GM23338 (cell line): ENCODE measurements at places on chromosomes 5 and 9.
A peak's percentile ranks its signal among the peaks of the same experiment; 100 is the strongest.

GRCh38 chr5:18270635-18271338, 636.5 kb downstream of the TAF11L14 start:
- no peak for DNase-seq

- DNase-seq, result no peak
These were observed 115.2 kb downstream of the TMC1 start for GRCh38 chr9:72636621-72637020.

DNA sequence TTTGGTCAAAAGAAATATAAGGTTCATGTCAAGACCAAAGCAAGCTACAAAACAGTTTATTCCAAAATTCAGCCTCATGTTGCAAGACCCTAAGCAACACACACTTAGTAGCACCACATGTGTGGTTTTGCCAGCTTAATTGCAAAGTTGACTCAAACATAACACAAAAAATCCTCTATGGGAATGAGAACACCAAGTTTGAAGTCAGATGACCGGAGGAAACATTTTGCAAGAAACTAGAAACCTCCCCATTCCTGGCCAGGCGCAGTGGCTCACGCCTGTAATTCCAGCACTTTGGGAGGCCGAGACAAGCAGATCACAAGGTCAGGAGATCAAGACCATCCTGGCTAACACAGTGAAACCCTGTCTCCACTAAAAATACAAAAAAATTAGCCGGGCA, 261.8 kb downstream of the EBF1 start:
- no peak for DNase-seq

DNA sequence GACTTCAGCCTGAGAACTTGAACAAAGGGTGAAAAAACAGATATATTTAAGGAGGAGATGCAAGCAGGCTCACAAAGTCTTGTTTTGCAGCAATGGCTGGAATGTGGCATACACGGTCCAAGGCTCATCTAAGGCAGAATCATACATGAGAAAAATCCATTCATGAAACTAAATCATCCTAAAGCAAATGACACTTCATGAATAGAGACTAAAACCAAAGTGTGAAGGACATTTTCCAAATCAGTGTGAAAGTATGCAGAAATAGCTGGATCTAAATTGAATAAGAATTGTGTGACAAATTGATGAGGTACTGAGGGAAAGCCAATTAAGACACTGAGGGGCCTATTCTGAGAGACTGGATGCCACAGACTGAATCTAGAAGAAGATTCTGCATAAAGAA, 27.3 kb downstream of the ZNF366 start:
- DNase-seq, result no peak

DNA sequence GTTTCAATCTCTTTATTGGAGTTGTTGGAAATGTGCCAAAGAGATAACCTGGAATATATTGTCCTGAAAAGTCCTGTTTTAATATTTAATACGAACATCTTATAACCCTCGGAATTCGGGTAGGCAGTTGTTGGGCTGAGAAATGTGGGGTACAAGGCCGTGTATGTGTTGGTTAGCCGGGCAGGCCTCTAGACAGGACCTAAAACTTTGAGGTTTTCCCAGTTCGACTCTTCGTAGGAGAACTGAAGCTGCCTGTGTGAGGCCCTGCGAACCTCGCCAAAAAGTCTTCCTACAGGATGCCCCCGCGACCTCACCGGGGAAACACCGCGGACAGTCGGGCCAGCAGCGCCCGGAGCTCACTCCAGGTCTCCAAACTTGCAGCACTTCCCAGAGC, 583 bp upstream of the TJP2 start:
- DNase-seq, result peak; percentile 86

- DNase-seq, result no peak
These were observed 340.4 kb downstream of the TENT4A start for GRCh38 chr5:7053528-7054209.

GRCh38 chr5:81422671-81423070, 28.7 kb upstream of the ACOT12 start:
- DNase-seq, result no peak

DNA sequence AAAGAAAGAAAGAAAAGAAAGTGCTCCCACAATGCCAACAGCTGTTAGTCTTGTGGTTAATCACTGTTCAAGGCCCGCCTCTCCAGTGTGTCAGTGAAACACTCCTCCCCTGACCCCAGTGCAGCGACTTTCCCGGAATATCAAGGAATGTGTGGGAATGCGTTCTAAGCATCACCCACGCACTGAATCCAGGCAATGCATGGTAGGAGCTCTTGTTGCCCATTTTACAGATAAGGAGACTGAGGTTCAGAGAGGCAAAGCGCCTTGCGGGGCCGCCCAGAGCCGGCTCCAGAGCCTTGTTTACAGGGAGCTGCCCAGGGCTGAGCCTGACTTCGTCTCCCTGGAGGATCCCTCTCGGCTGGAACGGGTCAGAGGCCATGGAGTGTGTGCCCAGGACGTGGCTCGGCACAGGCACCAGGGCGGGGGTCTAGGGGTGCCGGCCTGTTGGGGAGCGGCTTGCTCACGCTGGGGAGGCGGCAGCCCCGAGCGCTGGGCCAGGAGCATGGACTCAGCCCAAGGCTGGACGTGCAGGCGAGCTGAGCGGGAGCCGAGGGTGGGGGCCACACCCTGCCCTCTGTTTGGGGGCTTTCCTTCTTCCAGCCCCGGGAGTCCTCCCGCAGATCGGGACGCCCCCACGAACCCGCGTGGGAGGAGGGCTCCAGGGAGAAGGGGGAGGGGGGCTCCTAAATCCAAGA, 823 bp downstream of the ST6GALNAC6 start:
- DNase-seq, result peak; percentile 56

DNA sequence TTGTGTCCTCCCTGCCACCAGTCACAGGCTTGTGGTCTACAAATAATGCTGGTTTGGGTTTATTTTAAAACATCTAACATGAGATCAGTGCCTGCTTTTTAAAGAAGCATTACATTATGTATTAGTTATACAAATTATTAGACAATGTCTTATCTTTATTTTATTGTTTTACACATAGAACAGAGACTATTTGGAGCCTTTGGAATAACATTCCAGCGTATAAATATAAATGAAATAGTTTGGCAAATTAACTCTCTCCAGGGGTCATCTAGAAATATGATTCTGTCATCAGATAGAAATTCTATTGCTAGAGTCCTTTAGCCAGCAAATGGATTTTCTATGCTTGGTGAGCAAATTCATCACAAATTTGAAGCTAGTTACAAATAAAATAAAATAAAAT, 22.4 kb downstream of the MAP1B start:
- no peak for DNase-seq

DNA sequence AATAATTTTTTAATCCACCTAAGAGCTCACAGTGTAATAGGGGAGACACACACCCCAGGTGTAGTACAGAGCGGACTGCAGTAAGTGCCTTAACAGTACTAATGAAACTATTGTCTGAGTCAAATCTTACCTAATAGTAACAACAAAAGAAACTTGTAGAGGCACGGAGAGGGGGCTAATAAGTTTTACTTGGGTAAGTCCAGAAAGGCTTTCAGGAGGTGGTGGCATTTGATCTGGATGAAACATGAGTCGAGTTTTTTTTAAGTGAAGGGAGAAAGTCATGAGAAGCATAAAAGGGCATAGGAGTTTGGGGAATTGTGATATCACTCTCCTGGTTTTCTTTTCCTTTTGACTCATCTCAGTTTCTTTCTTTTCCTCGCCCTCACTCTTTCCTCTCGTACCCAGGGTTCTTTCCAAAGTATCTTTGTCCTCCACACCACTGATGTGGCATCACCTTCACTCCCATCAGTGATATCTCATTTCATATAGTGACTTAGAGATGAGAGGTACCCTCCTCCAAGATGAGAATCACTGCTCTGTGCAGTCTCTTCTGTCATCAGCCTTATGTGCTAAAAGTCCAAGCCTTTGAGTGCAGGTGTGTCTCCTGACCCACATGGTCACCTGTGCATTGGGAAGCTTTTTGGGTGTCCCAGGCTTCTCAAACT, 2.0 kb downstream of the CTNNA1 start:
- no peak for DNase-seq

GRCh38 chr9:27118916-27119315, 9.9 kb downstream of the TEK start:
- no peak for DNase-seq

DNA sequence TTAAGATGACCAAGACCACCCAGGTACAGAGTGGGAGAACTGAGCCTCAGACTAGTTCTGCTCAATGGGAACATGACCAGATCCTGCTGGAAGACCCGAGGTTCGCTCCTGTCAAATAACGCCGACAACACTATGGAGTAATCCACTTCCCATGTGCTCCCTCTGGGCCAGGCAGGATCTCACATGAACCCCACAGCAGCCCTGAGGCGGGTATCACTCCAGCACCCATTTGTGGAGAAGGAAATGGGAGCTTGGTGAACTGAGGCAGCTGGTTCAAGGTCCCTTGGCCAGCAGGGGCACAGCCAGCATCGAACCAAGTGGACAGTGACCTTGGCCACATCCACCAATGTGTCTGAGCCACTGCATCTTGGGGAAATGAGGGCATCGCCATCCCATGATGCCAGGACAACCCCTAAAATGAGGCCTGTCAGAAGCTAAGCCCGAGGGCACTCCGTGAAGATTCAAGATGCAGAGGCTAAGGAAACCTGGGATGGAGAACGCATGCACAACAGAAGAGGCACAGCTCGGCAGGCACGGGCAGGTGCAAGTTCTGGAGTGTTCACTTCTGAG, 8.5 kb downstream of the ANKS6 start:
- DNase-seq, result no peak

- DNase-seq, result peak; percentile 40
These were observed 214.9 kb downstream of the FANCC start for GRCh38 chr9:95102572-95102971.

DNA sequence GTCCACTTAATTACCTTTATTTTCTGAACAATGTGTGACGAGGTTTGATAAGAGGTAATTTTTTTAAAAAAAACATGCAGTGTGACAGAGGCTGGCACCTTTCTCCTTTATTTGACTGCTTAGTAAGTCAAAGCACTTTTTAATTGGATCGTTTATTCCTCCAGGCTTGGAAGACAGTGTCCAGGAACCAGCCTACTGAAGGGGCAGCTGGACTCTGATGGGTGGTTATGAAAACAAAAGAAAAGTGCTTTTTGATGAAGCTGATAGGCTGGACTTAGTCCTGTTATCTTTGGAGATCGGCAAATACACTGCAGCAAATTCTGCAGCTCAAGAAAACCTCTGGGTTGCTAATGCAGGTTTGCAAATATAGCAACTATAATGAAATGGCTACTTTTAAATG, 141.7 kb downstream of the DCP2 start:
- no peak for DNase-seq

- no peak for DNase-seq
These were observed 127.2 kb downstream of the VPS13A start for GRCh38 chr9:77304543-77304942.

DNA sequence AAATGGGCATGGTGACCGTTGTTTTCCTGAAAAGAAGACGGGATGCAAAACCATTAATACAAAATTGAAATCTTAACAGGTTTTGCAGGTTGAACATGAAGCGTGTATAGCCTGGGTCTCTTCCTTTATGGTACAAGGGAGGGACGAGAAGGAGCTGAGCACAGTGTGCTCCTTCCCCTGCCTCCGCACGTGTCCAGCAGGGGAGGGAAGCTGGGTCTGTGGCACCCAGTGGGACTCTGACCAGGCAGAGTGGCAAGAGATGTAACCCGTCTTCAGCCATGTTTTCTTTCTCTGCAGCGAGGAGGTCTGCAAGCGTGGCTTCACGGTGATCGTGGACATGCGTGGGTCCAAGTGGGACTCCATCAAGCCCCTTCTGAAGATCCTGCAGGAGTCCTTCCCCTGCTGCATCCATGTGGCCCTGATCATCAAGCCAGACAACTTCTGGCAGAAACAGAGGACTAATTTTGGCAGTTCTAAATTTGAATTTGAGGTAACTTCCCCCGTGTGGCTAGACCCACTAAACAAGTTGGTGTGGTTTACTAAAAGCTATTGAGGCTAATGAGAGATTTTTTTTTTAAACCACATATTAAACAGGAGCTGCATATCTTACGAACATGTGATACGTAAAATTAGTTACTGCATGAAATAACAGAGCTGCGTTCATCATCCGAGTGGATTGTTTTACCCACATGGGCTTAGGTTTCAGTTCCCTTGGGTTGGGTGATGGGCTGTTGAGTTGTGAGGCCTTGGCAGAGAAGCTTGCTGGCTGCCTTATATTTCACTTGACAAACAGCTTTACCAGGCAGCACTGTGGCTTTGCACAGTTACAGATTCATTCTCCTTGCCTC, 143.7 kb downstream of the TRIO start:
- no peak for DNase-seq

GRCh38 chr5:78008356-78008967, 232.3 kb upstream of the TBCA start:
- DNase-seq, result peak; percentile 69

GRCh38 chr5:113266913-113267227, 167.9 kb downstream of the TSSK1B start:
- DNase-seq, result no peak

GRCh38 chr5:87136096-87136495, 131.6 kb upstream of the RASA1 start:
- no peak for DNase-seq

- peak; percentile 64 for DNase-seq
These were observed 2300.3 kb downstream of the MAT2B start for GRCh38 chr5:165805756-165806155.

DNA sequence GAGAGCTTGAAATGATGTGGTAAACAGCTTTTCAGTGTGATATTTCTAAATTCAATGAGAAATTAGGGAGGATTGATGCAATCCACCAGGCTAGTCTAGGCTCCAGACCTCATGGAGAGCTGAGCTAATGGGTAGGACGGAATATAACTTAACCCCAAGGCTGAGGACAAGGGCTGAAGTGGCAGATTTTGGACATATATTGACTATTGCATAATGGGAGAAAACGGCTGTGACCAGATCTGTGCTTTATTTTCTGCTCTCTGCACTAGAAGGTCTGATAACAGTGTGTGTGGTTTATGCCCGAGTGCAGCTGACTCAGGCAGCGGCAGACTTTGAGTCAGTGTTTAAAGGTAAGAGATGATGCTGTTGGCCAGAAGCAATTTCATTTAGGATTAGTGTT, 70.6 kb downstream of the ACTBL2 start:
- DNase-seq, result no peak

GRCh38 chr5:142032747-142033631, 20.2 kb upstream of the GNPDA1 start:
- DNase-seq, result no peak

DNA sequence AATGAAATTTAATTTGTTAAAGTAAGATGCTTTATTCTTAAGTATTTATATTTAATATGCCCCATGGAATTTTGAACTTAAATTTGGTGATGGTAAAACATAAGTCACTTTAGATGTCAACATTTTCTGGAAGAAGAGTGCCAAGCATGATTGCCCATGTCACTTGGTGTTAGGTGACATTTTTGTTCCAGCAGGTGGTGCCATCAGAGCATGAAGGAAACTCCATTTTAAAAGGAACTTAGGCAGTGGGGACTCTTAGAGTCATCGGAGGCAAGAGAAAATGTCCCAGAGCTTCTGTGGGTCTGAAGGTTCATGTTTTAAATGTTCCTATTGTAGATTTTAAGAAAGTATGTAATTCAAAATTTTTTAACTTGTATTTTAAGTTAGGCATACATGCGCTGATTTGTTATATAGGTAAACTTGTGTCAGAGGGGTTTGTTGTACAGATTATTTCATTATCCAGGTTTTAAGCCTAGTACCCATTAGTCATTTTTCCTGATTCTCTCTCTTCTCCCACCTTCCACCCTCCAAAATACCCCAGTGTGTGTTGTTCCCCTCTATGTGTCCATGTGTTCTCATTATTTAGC, 789.3 kb downstream of the SEMA5A start:
- peak; percentile 66 for DNase-seq

- no peak for DNase-seq
These were observed 170.3 kb downstream of the PJA2 start for GRCh38 chr5:109239456-109239855.

- DNase-seq, result no peak
These were observed 16.1 kb downstream of the RAI14 start for GRCh38 chr5:34672196-34672595.
